Ecto neural progenitor cell (in vitro differentiated cells): ENCODE measurements at places on chromosomes 7 and 10.

DNA sequence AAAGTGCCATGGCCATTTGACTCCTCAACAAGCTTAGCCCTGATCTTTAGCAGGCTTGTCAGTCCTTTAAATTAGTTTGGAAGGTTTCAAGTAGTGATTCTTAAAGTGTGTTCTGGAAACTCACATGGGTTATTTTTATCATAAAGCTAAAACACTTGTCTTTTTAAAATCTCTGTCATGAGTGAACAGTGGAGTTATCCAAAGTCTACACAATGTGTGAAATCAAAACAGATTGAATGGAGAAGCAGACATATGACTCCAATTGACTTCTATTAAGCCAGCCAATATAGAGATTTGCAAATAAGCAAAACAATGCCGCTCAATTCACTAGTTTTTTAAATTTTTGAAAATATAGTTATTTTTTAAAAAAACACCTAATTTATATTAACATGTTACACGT lies 53.3 kb upstream of the SORCS3 start:
- no peak for DNase-seq

GRCh38 chr7:18529239-18529638 lies 33.7 kb downstream of the HDAC9 start:
- DNase-seq, result no peak

DNA sequence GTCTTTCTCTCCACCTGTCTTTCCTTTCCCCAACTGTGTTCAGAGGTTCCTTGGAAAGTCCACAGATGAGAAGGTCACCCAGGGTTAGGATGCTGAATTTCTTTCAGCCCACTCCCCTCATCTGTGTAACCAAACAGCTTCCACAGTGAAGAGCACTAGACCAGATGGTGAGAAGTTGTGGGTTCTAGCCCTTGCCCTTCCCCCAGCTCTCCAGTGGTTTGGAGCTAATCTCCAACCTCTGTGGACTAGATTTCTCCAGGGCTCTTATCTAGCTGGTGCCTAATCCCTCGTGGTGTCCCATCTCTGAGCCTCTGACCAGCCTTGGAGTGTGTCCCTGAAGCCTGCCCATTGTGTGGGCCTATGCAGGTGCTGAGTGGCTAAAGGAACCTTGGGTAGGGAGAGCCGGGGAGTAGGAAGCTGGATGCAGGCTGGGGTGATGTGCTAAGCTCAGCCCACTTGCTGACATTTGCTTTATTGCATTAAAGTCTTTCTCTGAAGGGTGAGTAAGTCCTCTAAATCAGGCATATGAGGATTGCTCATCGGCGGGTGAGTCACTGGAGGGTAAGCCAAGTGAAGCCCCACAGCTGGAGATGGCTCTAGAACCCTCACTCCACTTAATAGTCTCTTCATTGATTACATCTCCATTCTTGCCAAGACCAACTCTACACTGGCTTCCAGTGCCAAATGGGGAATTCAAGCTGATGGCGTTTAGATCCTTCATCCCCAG lies 14.9 kb downstream of the DUSP5 start:
- no peak for DNase-seq

GRCh38 chr7:780081-780480 lies 52.2 kb upstream of the SUN1 start:
- no peak for DNase-seq

GRCh38 chr7:7911369-7912123 lies 57.0 kb upstream of the GLCCI1 start:
- no peak for DNase-seq

- no peak for DNase-seq
Observed at GRCh38 chr10:33132626-33133025, 174.6 kb upstream of the ITGB1 start.

GRCh38 chr7:147279514-147279913 lies 1162.9 kb downstream of the CNTNAP2 start:
- DNase-seq, result no peak

GRCh38 chr7:151400626-151401315 lies 9.1 kb downstream of the WDR86 start:
- no peak for DNase-seq

DNA sequence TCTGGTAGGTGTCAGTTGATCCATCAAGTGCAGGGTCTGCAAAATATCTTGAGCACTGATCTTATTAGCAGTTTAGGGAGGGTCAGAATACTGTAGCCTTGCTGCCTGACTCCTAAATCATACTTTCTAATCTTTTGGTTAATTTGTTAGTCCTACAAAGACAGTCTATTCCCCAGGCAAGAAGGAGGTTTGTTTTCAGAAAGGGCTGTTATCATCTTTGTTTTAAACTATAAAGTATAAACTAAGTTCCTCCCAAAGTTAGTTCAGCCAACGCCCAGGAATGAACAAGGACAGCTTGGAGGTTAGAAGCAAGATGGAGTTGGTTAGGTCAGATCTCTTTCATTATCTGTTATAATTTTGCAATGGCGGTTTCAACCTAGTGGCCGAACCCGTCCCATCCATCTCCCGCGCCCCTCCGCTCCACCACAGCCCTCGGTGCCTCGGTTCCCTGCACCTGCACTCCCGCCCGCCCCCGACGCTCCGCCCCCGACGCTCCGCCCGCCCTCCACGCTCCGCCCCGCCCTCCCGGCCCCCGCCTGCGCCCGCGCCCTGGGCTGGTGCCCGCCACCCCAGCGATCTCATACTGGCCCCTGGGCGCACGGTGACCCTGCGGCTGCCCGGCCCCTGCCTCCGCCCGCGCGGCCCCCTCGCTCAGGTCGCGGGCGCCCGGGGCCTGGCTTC lies at the start of gene ADCK2:
ADCK2 (plus strand) TSS at position 564 of the 681 bp plus-strand sequence. CDS start 386 bp downstream, outside the sequence.
- peak; percentile 59 for DNase-seq

DNA sequence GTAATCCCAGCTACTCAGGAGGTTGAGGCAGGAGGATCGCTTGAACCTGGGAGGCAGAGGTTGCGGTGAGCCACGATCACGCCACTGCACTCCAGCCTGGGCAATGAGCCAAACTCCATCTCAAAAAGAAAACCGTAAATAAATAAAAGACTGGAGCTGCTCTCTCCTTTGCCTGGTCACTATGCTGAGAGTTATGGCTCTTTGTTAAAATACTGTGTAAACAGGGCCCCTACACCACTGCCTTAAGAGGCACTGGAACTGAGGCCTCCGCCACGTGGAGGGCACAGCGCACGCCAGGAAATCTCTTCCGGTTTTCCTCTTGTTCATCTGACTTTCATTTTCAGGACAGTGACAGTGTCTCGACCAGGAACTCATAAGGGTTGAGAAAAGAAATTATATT lies 123.3 kb downstream of the PAXIP1 start:
- no peak for DNase-seq

GRCh38 chr10:42576338-42576737 lies 62.0 kb downstream of the ZNF33B start:
- no peak for DNase-seq

DNA sequence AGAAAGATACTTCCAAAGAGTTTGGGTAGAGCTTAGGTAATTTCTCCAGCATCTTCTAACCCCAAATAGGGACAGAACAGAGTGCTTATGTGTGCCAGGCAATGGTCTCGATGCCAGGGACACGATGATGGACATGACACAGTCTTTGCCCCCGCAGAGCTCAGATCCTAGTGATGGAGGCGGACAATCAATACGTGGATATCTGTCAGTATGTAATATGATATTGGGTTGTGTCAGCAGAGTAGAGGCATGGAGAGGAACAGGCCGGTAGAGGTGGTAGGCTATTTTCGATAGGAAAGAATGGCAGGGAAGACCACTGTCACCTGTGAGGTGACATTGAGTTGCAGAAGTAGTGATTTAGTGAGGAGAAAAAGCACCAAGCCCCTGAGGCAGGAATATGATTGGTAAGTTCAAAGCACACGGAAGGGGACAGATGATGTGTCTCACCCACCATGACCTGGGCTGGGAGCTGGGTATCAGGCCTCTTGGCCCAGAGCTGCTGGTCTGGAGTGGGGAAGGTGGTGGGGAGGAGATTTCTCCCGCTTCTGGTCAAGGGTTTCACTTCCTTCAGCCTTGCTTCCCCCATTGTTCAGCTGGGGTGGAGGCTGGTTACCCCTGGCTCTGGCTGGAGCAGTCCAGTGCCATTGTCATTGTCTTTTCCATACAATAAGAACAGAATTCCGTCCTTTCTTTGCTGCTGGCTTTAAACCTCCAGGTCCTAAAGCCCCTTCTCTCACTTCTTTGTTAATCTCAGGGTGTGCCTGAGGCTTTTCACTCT lies 36.0 kb upstream of the SRGN start:
- no peak for DNase-seq

GRCh38 chr10:68251625-68252495 lies 19.9 kb upstream of the ATOH7 start:
- DNase-seq, result no peak

GRCh38 chr7:81506609-81507008 lies 263.2 kb downstream of the HGF start:
- DNase-seq, result no peak

DNA sequence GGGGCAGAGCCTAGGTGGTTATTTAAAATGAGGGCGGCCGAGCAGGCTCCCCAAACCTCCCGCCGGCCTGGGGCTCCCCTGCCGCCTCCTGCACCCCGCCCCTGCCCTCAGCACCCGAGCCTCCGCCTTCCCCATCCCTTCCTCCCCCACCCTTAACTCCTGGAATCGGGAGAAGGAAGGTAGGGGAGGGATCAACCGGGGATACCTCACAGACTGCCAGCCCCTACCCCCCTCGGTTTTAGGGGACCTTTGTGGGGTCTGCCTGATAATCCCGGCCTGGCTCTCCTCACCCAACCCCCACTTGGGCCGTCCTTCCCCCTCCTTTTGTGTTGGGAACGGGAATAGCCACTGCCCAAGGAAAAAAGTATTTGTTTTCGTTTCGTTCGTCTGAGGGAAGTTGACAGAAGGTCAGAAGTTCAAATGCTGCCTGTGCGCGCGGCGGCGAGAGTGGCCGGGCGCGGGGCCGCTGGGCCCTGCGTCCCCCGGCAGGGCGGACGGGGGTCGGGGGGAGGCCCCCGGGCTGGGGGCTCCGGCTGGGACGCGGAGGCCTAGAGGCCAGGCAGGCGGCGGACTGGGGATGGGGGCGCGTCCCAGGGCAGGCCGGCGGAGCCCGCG lies 2.8 kb downstream of the SHH start:
- DNase-seq, result peak; percentile 53

DNA sequence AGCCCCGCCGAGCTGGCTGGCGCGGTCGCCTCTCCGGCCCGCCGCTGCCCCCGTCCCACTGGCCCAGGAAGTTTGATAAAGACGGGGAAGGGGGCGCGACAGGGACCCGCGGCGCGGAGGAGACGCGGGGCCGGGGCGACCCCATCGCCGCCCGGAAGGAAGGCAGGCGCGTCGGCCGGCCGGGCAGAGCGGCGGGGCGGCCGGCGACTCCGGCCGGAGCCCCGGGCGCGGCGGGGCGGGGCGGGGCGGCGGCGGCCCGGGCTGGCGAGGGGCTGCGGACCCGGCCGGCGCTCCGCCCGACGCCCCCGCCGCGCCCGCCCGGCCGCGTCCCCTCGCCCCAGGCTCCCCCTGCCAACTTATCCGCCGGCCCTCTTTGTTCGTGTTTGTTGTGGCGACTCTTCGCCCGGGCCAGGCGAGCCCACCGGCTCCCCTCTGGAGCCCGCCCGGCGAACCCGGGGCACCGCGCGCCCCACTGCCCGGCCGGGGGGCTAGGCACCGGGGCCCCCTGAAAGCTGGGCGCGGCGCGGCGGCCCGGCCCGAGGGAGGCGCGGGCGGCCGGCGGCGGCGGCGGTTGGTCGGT lies 571 bp downstream of the KDM7A start:
- no peak for DNase-seq

DNA sequence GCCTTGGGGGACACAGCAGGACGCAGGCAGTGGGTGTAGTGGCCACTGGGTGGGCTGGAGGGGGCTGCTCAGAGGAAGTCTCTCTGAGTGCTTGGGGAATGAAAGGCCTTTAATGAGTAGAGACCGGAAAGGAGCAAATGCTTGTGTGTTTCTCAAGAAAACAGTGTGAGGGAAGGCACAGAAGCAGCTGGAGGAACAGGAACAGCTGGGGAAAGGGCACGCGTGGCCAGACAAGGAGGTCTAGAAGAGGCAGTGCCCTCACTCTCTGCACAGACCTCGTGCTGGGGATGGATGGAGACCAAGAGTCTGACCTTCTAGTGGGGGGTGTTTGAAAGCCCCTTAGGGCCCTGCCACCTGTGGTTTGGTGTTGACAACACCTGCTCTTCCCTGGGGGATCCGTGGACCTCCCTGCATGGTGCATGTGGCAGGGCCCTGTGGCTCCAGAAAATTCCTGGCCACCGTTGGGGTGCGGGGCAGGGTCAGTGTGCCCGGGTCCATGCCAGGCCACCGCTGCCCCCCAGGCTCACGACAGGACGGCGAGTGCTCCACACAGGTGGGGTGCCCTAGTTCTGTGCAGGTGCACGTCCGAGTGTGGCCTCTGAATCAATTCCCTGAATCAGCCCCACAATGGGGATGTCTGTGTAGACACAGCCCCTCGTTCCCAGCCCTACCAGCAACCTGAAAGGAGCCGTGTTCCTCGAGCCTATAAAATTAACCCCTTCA lies 25.9 kb upstream of the FAM20C start:
- DNase-seq, result no peak

GRCh38 chr10:93702210-93703001 lies at the start of gene FRA10AC1:
FRA10AC1 (minus strand) TSS chr10:93702592; CDS start chr10:93700106, 2,486 bp downstream.
- peak; percentile 99 for DNase-seq

DNA sequence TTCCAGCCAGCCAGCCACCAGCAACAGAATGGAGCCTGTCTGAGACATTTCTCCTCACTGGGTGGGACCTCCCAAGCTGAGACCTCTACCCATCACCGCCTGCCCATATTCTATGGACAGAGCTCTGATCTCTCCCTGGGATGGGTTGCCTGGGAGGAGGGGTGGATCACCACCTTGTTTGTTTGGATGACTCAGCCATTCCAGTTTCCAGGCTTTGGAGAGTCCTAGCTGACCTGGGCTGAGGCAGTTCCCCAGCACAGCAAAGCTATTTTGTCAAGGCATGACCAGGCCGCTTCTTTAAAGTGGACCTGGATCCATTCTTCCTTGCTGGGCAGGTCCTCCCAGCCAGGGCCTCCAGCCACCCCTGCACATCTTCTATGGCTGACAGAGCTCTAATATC lies 982.3 kb downstream of the DNAJB9 start:
- no peak for DNase-seq

GRCh38 chr7:156237614-156238013 lies 403.0 kb upstream of the RNF32 start:
- DNase-seq, result no peak

GRCh38 chr10:73857446-73857845 lies 16.9 kb downstream of the CAMK2G start:
- DNase-seq, result no peak
